ENCODE measurements at places on chromosomes 1 and 21.

GRCh38 chr1:195733408-195733807 is 874.8 kb downstream of the KCNT2 start:
- DNase-seq: no peak

DNA sequence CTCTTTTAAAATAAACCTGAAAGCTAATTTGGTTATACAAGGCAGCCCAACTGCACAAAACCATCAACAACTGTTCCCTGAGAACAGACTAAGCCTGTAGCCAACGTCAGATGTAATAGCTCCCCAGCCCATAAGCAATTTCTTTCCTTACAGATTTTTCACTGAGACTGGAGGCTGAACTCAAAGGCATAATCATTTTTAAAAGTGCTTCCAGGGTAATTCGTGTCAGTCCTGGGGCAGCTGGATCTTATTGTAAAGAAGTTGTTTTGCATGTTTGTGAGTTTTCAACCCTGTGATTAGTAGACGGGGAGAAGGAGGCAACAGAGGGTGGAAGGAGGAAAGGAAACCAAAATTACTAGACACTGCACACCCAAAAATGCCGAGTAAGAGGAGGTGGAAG is 3.2 kb downstream of the DPT start:
- DNase-seq: no peak

- DNase-seq: peak; percentile 63
Measured at GRCh38 chr1:244047621-244048255, 3.3 kb upstream of the ZBTB18 start.

DNA sequence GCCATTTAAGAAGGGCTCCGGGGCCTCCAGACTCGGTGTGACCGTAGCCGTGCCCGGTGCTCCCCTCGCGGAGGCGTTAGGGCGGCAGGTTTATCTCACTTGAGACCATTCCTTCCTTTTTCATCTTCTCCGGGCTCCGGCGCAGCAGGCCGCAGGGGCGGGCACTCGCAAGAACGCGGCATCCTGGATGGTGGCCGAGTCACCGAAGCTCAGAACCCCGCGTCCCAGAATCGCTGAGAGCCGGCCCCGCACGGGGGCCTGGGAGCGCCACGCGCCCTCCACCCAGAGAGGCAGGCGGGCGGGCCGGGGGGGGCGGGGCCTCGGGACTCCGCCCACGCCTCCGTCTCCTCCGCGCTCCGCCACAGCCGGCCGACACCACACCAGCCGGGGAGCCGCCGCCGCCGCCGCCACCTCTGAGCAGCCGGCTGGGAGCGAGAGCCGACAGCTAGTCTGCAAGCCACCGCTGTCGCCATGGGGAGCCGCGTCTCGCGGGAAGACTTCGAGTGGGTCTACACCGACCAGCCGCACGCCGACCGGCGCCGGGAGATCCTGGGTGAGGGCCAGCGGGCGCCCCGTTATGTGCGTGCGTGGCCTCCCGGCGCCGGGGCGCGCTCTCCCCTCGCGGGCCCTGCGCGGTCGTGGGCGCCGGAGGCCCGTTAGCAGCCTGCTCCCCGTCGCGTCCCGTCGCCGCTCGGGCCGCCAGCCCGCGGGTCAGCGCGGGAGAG is at the start of gene DEGS1:
Gene DEGS1 (plus strand): TSS at position 375 of the 725 bp plus-strand sequence. CDS start 97 bp downstream, at position 472.
- DNase-seq: peak; percentile 77

DNA sequence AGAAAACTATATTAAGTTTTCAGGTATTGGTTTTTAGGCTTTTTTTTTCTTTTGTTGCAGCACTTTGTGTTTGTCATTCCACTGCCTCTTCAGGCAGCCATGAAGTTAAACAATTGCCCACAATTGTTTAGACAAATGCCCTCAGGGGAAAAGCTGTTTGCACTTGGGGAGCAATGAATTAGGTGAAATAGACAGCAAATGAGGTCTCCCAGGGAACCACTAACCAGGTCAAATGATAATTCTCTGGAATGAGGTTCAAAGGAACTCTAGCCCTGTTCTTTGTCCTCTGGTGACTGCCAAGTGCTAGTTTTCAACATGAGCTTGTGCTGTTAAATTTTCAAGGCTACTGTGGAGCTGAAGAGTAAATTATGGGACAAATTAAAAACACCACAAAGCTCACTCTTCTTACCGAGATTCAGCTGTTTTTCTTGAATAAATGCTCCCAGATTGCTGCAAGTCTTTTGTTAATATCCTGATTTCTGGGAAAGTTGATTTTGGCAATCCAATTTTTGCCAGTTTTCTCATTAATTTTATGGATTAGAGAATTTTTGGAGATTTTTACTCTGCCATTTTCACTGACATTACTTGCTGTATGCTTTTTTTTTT is 15.1 kb upstream of the MAB21L3 start:
- DNase-seq: no peak

- DNase-seq: no peak
Measured at GRCh38 chr1:221706876-221707582, 34.9 kb downstream of the DUSP10 start.

GRCh38 chr1:18119771-18120377 is 12.3 kb downstream of the IGSF21 start:
- no peak for DNase-seq

- no peak for DNase-seq
Measured at GRCh38 chr1:240701412-240701811, 89.5 kb upstream of the GREM2 start.

DNA sequence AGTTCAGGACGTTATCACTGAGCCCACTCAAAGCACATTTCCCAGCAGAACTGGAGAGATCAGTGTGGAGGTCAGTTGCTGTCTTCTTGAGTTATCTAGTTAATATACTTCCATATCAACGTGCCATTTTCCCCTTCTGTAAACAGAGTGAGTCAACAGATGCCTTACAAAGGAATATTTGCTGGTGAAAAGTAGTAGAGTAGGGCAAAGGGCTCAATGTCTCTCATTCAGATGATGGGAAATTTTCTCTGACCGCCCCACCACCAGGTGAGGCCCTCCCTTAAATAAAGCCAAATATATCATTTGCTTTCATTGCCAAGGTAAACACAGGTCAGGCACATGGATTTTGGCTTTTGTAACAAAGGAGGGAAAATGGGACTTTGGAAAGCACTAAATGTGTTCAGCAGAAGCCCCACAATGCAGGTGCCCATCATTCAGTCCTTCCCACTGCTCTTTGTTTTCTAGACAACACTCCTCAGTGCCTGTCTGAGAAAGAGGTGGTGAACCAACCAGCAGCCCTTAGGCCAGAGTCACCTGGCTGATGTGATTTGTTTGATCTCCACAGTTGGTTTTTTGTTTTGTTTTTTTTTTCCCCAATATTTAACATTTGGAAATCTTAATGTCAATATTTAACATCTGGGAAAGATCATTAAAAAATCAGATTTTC is 40.5 kb upstream of the SAMD13 start:
- no peak for DNase-seq

DNA sequence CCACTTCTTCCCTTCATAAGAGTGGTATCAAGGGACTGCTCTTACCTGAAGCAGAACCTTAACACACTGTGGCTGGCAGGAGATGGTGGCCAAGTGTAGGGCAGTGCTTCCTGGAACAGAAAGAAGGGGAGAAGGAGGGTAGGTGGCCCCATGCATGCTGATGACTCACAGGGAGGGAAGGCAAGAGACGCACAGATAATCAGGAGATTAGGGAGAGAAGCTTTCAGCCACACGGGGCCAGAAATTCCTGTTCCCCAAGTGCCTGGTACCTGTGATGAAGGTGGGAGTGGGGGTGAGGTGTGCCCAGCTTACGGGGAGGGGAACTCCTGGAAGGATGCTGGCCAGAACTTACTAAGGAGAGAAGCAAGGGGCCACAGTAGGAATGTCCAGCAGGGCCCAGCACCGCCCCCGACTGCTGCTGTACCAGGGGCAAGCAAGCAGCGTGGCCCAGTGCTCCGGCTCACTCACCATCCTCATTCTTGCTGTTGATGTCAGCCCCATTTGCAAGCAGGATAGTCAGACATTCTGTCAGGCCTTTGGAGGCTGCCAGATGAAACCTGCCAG is 7.7 kb downstream of the ANKRD35 start:
- no peak for DNase-seq

GRCh38 chr1:119600561-119600960 is 47.5 kb downstream of the ZNF697 start:
- no peak for DNase-seq

DNA sequence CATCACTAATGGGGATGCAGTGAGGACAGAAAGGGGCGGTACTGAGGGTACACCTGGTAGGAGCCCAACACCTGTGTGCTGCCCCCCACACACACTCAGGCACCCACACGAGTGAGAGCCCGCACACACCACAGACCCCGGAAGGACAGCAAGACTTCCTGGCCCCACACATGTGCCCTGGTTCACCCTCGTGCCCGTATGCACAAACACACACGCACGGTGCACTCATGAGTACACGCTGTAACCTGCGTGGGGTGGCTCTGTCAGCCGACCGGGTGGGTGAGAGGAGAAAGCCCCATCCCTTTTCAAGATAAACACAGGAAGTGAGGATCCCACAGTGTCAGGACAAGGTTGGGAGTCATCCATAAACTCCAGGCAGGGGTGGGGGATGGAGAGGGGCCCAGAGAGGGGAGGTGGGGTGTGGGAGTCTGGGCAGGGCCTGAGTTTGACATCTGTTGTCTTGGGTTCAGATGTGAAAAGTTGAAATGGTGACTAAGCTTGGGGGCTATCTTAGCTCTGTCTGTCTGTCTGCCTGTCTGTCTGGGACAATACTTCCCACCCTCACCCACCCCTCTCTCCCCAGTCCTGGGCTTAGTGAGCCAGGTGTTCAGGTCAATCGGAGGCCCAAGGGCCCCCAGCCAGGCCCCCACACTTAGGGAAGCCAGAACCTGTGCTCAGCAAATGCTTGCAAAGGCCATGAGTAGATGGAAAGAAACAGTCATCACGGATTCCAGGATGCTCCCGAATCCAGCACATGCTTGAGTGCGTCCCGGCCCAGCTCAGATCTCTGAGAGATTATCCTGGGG is 119.8 kb upstream of the ZBTB40 start:
- DNase-seq: no peak

DNA sequence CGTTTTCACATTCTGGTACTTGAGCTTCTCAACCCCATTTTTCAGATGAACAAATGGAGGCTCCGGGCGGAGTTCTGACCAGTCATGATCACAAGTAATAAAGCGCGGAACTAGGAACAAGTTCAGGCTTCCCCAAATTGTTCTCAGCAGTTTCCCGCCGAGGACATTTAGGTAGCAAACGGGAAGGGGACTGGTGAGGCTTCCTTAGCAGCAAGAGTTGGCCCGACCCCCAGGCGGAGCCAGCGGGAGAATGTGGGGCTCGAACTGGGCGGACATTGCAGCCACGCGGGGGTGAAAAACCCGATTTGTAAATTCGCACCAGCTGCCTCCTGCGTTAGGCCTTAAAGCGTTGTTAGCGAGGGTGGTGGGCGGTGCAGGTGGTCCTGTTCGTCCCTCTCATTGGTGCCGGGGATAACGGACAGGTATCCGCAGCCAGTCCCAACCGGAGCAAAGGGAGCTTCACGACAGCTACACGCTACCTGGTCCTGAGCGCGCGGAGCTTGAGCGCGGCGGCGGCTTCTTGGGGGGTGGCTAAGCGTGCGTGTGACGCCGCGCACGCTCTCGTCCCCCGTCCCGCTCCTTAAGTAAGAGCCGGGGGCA is 15.3 kb downstream of the SEMA6C start:
- DNase-seq: peak; percentile 73

DNA sequence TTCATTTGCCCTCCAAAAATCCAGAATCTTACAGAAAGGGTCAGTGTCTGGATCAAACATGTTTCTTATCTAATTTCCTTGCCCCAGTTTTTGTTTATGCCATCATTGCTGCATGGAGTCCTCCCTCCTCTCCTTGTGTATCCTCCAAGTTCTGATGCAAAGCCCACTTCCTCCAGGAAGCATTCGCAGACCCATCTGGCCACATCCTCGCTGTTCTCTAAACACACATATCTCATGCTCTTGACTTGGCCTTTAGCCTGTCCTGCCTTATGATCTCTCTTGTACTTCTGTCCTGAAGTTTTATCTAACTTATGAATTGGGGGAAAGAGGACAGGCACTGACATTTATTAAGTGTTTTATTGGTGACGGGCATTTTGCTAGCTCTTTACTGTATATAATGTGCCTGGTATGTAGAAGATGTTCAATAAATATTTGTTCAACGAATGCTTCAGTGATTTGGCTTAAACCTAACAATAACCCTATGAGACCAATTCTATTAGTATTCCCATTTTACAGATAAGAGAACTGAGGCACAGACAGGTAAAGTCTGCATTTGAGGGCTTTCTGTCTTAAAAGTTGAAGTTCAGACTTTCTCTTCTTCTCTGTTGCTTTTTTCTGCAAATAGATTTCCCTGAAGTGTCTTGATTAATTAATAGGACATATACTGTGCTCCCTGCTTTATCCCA is 19.2 kb upstream of the ID3 start:
- no peak for DNase-seq

DNA sequence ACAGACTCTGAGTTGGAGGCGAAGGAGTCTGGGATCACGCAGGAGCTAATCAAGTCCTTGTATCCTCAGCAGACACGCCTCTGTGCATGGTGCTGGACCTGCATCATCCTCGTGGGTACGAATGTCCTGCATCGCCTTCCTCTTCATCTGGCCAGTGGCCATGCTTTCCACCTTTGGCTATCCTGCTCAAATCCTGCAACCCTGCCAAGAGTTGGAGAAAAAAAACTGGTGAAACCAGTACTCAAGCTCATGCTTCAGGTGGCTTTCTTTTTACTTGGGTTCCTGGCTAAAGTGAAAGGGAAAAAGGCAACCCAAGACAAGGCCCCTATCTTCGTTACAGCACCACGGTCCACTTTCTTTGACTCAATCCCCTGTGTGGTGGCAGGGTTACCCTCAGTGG is 8.9 kb downstream of the SETSIP start:
- no peak for DNase-seq

GRCh38 chr1:46043458-46044017 is 88.9 kb downstream of the PIK3R3 start:
- DNase-seq: no peak

DNA sequence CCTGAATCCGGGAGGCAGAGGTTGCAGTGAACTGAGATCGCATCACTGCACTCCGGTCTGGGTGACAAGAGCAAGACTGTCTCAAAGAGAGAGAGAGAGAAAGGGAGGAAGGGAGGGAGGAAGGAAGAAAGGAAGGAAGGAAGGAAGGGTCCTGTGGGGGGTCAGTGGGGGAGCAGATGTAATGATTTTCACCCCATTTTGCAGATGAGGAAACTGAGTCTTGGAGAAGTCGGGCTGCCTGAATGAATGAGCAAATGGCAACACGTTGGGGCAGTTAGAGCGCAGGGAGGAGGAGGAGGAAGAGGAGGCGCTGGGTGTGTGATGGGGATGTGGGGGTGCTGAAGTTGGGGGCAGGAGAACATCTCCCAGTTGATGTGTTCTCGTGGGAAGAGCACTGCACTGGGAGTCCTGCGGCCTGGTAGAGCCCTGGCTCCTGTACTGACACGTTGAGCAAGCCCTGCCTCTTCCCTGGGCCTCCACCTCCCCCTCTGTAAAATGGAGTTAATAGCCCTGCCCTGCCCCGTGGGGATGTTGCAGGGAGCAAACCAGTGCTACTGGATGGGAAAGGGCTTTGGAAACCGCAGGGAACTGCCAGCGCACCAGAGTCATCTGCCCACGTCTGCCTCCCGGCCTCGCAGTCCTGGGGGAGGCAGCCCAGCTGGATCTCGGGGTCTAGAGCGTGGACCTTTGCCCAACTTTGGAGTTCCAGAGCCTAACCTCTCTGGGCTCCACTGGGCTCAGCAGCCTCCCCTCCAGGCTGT is 103.2 kb upstream of the CASZ1 start:
- DNase-seq: no peak

Data from CD4-positive, alpha-beta T cell treated with Interleukin-15 for 4 hours (primary cell).